Adrenal gland (tissue), 19 donors: ENCODE measurements at places on chromosomes 3 and 15. TPM values are rescaled to one million over a fixed set of nuclear protein-coding genes. Genes with fewer than 3 reads are reported as not detected.
A peak's percentile ranks its signal among the peaks of the same experiment; 100 is the strongest.

CHMP2B gene
- total RNA-seq = 37.2 TPM

PDHB gene
- total RNA-seq = 96.8 TPM

RARRES1 gene
- total RNA-seq = 53.4 TPM

SEMA5B gene
- 1.8 TPM for total RNA-seq

CATSPER2 gene
- total RNA-seq = 0.42 TPM

TIPARP gene
- 19.1 TPM for total RNA-seq

CD200R1 gene
- 1.2 TPM for total RNA-seq

PLA2G4D gene
- 0.10 TPM for total RNA-seq

THBS1 gene
- total RNA-seq = 709 TPM

CHRM5 gene
- not detected for total RNA-seq

GRCh38 chr15:100863796-100864267 is 15.8 kb upstream of the ALDH1A3 start:
- H3K4me1 ChIP-seq = no peaks in the 10 kb centered on the region
- H3K27ac ChIP-seq = no peak overlapping the region
- peak; percentile 56 for DNase-seq
- no peak overlapping the region for H3K4me3 ChIP-seq
- H3K36me3 ChIP-seq = no peaks in the 10 kb centered on the region

- no peaks in the 10 kb centered on the region for H3K27me3 ChIP-seq
- no peaks in the 10 kb centered on the region for H3K36me3 ChIP-seq
- no peak overlapping the region for H3K27ac ChIP-seq
- H3K4me1 ChIP-seq = peaks cover 9% of the 10 kb centered on the region
- no peak for DNase-seq
Observed at GRCh38 chr3:57076422-57076951, 16.0 kb downstream of the SPATA12 start.

- no peak overlapping the region for H3K4me3 ChIP-seq
- H3K4me1 ChIP-seq = no peaks in the 10 kb centered on the region
- H3K36me3 ChIP-seq = no peaks in the 10 kb centered on the region
- DNase-seq = no peak
- no peak overlapping the region for H3K27ac ChIP-seq
- H3K27me3 ChIP-seq = no peaks in the 10 kb centered on the region
Observed at GRCh38 chr3:40130721-40131120, 178.8 kb upstream of the EIF1B start.

GRCh38 chr15:37100966-37101215 is 542 bp upstream of the MEIS2 start:
- no peak for DNase-seq
- H3K4me3 ChIP-seq = peak overlapping the region; percentile 67
- no peaks in the 10 kb centered on the region for H3K27me3 ChIP-seq
- H3K27ac ChIP-seq = peak overlapping the region; percentile 95
- no peaks in the 10 kb centered on the region for H3K4me1 ChIP-seq
- no peaks in the 10 kb centered on the region for H3K36me3 ChIP-seq

GRCh38 chr3:33900440-33900808 is 102.0 kb downstream of the PDCD6IP start:
- DNase-seq = no peak
- no peaks in the 10 kb centered on the region for H3K36me3 ChIP-seq
- no peaks in the 10 kb centered on the region for H3K27me3 ChIP-seq

DNA sequence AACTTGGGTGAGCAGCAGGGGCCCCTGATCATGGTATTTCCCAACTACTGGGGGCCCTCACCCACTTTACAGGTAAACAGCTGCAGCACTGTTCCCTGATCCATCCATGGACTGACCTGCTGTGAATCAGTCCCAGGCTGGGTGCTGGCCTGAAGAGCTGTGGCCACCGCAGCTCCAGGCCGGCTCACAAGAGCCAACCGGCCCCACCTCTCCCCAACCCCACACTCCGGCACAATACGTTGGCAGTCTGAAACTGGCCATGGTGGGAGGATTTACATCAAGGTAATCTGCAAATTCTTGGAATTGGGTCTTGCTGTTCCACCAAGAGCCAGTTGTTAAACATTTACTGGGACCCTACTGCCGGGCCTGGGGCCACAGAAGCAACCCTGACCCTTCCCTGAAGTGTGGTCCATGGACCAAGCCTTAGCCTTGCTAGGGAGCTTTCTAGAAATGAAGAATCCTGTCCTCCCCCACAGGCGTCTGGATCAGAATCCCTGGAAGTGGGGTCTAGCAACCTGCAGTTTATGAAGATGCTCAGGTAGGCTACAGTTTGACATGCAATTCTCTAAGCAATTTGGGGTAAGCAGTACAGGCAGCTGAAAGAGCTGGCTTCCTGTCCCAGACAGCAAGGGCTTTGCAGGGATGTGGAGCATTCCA is 3.7 kb downstream of the SLC6A20 start:
- H3K4me1 ChIP-seq = peaks cover 14% of the 10 kb centered on the region
- no peak overlapping the region for H3K27ac ChIP-seq
- H3K36me3 ChIP-seq = no peaks in the 10 kb centered on the region
- peaks cover 36% of the 10 kb centered on the region for H3K27me3 ChIP-seq
- no peak overlapping the region for H3K4me3 ChIP-seq

- no peaks in the 10 kb centered on the region for H3K27me3 ChIP-seq
- H3K4me1 ChIP-seq = no peaks in the 10 kb centered on the region
- no peak overlapping the region for H3K4me3 ChIP-seq
Observed at GRCh38 chr3:169948559-169949448, 17.8 kb upstream of the SEC62 start.

DNA sequence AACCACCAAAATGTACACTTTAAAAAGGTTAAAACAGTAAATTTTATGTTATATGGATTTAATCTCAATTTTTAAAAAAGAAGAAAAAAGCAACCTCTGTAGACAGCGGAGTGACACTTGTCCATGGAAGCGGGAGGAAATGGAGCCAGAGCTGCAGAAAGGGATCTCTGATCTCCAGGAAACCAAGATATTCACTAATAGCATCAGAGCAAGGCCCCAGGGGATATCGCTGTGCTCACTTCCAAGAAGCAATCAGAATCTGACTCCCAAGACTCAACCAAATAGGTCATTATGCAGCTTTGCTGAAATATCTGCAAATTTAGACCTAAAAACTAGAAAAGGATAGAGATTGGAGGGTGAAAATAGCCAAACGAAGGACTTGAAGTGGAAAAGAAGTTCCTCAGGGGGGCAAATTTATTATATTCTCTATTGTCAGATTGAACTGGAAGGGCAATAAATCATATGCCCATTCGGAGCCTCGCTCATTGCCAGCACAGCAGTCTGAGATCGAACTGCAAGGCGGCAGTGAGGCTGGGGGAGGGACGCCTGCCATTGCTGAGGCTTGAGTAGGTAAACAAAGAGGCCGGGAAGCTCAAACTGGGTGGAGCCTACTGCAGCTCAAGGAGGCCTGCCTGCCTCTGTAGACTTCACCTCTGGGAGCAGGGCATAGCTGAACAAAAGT is 62.0 kb upstream of the ATP2C1 start:
- H3K4me3 ChIP-seq = no peak overlapping the region
- H3K4me1 ChIP-seq = peaks cover 13% of the 10 kb centered on the region
- no peaks in the 10 kb centered on the region for H3K27me3 ChIP-seq
- H3K36me3 ChIP-seq = no peaks in the 10 kb centered on the region
- no peak overlapping the region for H3K27ac ChIP-seq

GRCh38 chr3:157982359-157982758 is 123.9 kb downstream of the SHOX2 start:
- no peak for DNase-seq
- H3K27me3 ChIP-seq = no peaks in the 10 kb centered on the region
- no peak overlapping the region for H3K27ac ChIP-seq
- H3K36me3 ChIP-seq = no peaks in the 10 kb centered on the region

- no peak overlapping the region for H3K4me3 ChIP-seq
- H3K27ac ChIP-seq = no peak overlapping the region
Observed at GRCh38 chr3:186990878-186991308, 60.6 kb downstream of the ST6GAL1 start.

DNA sequence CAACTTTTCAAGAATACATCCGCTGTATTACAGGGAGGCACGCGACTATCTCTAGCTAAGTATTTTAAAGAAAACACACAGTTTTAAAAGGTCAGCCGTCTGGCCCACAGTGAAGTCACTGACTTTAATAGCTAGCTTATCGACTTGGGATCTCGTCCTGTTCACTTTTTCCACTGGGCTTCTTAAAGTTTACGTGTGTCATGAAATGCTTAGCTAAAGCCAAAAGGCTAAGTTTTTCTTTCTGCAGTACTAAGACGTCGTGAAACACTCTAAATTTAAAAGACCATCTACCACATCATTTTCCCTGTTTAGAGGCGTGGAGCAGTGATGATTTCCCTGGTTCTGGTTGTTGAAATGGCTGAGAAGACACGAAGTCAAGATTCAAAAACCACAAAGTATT is 27.1 kb downstream of the LRIG1 start:
- no peaks in the 10 kb centered on the region for H3K4me1 ChIP-seq
- H3K27me3 ChIP-seq = no peaks in the 10 kb centered on the region
- no peak overlapping the region for H3K27ac ChIP-seq
- H3K36me3 ChIP-seq = no peaks in the 10 kb centered on the region

DNA sequence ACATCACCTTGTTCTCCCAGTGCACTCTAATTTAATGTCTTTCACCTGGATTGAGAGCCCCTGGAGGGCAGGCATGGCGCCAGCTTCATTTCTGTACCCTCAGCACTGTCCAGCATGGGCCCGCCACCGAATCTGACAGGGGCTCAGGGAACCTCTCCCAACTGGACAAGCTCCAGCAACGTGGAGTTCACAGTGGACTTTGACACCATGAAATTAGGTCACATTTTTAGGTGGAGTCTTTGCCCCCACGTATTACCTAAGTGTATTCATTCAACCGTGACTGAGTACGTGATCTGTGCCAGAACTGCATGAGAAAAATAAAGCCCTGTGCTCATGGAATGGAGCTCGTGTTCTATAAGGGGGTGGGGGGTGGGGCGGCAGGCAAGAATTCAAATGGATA is 94.1 kb upstream of the ATP2B2 start:
- no peaks in the 10 kb centered on the region for H3K36me3 ChIP-seq
- peaks cover 5% of the 10 kb centered on the region for H3K4me1 ChIP-seq
- no peaks in the 10 kb centered on the region for H3K27me3 ChIP-seq
- no peak for DNase-seq
- no peak overlapping the region for H3K4me3 ChIP-seq

- H3K4me1 ChIP-seq = no peaks in the 10 kb centered on the region
- no peaks in the 10 kb centered on the region for H3K27me3 ChIP-seq
- no peaks in the 10 kb centered on the region for H3K36me3 ChIP-seq
- no peak for DNase-seq
- no peak overlapping the region for H3K27ac ChIP-seq
- H3K4me3 ChIP-seq = no peak overlapping the region
Observed at GRCh38 chr3:182621435-182622240, 171.7 kb upstream of the ATP11B start.

- H3K27me3 ChIP-seq = no peaks in the 10 kb centered on the region
- H3K4me3 ChIP-seq = no peak overlapping the region
Observed at GRCh38 chr3:133831966-133832801, 26.6 kb downstream of the SRPRB start.

GRCh38 chr15:52786436-52787122 is 3.6 kb downstream of the ONECUT1 start:
- H3K27ac ChIP-seq = no peak overlapping the region
- H3K27me3 ChIP-seq = peaks cover 84% of the 10 kb centered on the region
- no peaks in the 10 kb centered on the region for H3K4me1 ChIP-seq
- no peaks in the 10 kb centered on the region for H3K36me3 ChIP-seq
- H3K4me3 ChIP-seq = no peak overlapping the region
- DNase-seq = no peak

DNA sequence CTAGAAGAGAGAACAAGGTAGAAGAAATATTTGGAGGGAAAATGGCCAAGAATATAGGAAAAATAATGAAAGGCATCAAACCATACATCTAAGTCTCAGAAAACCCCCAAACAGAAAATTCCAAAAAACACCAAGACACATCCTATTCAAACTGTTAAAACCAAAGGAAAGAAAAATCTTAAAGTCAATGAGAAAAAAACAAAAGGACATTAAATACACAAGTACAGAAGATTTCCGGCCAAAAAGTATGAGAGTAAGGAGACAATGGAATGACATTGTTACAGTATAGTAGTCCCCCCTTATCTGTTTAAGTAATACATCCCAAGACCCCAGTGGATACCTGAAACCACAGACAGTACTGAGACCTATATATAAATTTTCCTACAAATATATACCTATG is 18.8 kb downstream of the CLASP2 start:
- no peak overlapping the region for H3K4me3 ChIP-seq
- no peaks in the 10 kb centered on the region for H3K36me3 ChIP-seq
- no peaks in the 10 kb centered on the region for H3K4me1 ChIP-seq
- DNase-seq = no peak

- H3K27ac ChIP-seq = no peak overlapping the region
- H3K27me3 ChIP-seq = no peaks in the 10 kb centered on the region
- no peaks in the 10 kb centered on the region for H3K4me1 ChIP-seq
- DNase-seq = no peak
- H3K4me3 ChIP-seq = no peak overlapping the region
Observed at GRCh38 chr3:82520846-82521245, 759.4 kb upstream of the GBE1 start.

DNA sequence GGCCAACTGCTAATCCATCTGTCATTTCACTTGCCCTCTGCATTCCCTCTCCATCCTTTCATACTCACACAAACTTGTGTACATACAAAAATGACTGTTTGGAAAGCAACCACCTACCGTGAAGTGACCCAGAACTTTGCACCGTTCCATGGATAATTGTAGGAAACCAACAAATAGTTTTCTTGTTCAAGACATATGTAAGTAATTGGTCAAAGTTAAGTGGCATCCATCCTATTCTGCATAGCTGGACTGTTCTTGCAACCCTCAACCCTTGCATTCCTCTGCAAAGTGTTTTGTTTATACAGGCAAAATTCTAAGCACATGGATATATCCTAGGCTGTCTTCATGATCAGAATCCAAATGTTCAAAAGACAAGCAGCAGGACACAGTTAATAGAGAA is 592.5 kb downstream of the MECOM start:
- no peak for DNase-seq
- no peak overlapping the region for H3K27ac ChIP-seq
- H3K4me1 ChIP-seq = no peaks in the 10 kb centered on the region
- no peaks in the 10 kb centered on the region for H3K27me3 ChIP-seq
- no peaks in the 10 kb centered on the region for H3K36me3 ChIP-seq
- no peak overlapping the region for H3K4me3 ChIP-seq

- H3K27ac ChIP-seq = no peak overlapping the region
- H3K36me3 ChIP-seq = no peaks in the 10 kb centered on the region
- no peaks in the 10 kb centered on the region for H3K27me3 ChIP-seq
- H3K4me3 ChIP-seq = no peak overlapping the region
- no peak for DNase-seq
- H3K4me1 ChIP-seq = no peaks in the 10 kb centered on the region
Observed at GRCh38 chr3:54719914-54720313, 207.9 kb downstream of the LRTM1 start.

DNA sequence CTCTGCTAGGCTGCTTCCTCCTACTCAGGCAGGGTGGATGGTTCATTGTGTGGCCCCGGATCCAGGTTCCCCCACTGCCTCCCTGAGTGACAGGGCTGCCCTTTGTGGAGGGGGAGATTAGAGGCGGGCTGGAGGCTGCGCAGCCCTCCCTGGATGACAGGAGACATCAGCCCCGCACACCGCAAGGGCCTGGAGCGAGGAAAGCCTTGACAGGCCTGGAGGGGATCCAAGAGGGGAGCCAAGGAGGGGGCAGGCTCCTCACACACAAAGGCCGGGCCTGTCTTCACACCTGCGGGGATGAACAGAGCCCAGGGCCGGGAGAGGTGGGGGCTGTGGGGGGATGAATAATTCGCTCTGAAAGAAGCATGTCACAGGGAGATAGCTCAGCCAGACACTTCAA is 72.9 kb downstream of the RPN1 start:
- no peaks in the 10 kb centered on the region for H3K36me3 ChIP-seq
- no peak for DNase-seq
- peaks cover 3% of the 10 kb centered on the region for H3K27me3 ChIP-seq
- no peaks in the 10 kb centered on the region for H3K4me1 ChIP-seq
- no peak overlapping the region for H3K4me3 ChIP-seq
